Retina (tissue), 1 donor: ENCODE measurements at places on chromosomes 7 and 10.

DNA sequence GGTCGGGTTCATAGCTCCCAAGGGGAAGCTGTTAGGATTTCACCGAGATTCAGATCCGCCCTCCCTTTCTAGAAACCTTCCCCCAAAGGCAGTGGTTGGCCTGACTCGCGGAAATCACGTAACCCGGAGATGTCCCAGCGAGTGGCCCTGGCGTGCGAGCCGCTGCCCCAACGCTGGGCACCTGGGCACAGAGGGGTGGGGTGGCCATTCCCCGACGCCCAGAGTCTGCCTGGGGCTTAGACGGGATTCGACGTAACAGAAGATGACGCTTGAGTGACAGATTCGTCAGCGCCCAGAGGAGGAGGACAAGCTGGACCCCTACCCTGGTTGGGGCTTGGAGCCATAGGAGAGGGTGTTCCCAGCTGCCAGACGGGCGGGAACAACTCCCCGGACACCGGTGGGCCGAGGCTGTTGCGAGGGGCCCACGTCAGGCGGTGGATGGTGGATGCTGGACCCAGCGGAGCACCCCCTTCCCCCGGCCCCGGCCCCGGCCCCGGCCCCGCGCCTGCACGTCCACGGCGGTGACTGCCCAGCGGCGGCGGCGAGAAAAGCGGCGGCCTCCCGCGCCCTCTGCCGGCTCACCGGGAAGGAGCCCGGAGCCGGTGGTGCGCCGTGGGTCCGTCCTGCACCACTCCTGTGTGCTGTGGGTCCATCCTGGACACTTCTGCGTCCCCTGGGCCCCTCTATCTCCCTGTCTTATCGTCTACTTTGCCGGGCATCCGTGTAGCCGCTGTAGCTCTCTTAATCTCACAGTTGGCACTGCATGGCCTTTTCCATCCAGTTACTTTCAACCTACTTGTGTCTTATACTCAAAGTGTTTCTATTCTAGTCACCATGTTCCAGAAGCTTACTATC is 35.4 kb upstream of the KNDC1 start:
- DNase-seq: peak; percentile 76

DNA sequence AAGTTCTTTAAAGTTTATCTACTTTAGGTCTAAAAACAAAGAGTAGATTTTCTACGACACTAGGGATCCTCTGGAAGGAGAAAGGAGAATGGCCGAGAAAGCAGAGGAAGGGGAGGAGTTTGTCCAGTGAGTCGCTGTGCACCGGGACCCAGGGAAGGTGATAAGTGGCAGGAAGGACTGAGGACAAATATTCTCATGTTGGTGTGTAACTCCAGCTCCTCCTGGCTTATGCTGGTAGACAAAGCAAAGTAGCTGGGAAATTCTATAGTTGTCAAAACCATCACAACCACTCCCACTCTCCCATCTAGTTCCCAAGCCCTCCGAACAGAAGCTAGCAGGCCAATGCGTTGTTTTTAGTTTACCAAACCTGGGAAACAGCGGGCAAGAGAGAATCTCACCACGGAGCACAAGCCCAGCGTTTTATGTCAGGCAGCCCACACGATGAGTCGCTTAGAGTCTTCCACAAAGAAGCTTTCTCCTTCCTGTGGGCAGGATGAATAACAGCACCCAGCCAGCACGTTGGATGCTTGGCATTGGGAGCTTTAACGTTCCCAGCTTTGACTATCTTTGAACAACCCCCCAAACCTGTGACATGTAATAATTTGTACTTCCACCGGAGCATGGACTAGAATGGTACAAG is 32.9 kb upstream of the JCAD start:
- DNase-seq: no peak

DNA sequence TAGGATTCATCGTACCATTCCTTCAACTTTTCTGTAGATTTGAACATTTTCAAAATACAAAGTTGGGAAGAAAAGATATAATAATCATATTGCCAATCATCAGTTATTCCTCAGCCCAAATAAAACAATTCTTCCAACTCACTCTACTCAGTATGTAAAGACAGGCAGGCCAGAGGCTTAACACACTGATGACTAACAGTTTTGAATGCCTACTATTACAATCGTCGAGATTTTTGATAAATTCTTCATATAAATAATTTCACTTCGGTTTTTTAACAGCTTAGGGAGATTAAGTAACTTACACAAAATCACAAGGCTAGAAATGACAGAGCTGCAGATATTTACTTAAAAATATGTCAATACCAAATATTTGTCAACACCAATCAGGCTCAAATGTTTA is 17.6 kb downstream of the CYTH3 start:
- DNase-seq: no peak

GRCh38 chr7:149771720-149772240 is 1.6 kb downstream of the ZNF467 start:
- DNase-seq: peak; percentile 90

DNA sequence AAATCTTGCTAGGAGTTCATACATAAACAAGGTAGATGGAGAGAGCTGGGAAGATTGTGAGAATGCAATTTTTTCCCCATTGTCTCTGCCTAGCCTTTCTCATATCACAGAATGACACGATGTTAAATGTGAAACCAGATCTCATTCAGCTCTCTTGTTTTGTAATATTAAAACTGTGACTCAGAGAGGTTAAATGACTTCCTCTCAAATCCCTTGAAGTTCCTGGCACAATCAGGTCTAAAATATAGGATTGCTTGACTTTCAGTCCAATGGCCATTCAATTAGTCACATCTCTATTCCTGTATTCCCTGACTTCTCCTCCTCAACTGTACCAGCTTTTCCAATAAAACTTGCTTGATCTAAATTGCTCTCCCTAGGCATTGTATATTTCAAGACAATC is 3.1 kb downstream of the ANKRD22 start:
- DNase-seq: no peak

DNA sequence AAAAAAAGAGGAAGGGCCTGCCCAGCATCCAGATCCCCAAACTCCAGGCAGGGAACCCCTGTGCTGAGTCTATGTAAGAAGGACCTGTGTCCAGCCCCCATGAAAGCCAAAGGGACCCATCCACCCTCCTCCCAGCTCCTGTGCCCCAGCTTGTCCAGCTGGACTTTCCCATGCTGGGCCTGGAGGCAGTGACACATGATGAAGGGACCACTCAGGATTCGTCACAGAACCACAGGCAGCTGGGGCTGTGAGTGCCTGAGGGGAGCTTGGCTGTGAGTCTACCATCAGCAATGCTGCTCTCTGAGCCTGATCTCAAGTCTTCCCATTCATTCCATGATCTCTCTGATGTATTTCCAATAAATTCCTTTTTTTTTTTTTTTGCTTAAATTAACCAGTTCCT is 36.2 kb upstream of the MNX1 start:
- DNase-seq: no peak

DNA sequence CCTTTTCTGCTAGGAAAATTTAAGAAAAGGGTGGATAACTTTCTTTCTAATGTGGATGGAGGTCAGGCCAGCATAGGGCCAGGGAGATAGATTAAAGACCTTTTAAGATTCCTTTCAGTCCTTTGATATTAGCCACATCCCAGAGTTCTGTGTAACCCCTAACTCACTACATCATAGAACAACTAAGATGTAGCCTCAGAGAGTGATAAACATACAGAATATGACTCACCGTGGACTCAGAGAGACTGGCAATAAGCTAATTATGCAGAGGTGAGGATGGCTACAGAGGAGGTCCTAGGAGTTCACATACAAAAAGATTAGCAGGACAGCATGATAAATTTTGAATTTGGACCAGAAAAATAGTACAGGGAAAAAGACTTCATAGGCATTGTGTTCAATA is 141.0 kb downstream of the AOAH start:
- no peak for DNase-seq

GRCh38 chr7:131919920-131920709 is 363.7 kb upstream of the PODXL start:
- DNase-seq: no peak

DNA sequence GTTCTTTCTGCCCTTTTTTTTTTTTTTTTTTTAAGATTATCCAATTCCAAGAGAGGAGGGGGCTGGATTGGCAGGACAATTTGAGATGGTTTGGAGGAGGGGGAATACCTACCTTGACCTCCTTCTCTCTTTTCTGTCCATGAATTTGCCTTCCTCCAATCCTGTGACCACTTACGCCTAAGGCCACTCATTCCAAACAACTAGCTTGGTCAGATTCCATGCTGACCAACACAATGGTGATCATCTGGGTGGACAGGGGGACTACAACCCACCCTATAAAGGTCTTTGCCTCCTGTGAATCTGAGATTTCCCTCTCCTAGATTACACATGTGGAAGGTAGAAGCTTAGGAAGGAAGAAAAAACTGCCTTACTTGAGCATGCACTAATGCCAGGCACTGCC is 2.3 kb upstream of the LDB1 start:
- DNase-seq: no peak

GRCh38 chr10:90561666-90562065 is 296.2 kb downstream of the HTR7 start:
- no peak for DNase-seq

GRCh38 chr7:107167483-107168232 is 1.1 kb upstream of the HBP1 start:
- DNase-seq: no peak

- peak; percentile 83 for DNase-seq
Measured at GRCh38 chr10:96832721-96833219, 672 bp downstream of the LCOR start.

DNA sequence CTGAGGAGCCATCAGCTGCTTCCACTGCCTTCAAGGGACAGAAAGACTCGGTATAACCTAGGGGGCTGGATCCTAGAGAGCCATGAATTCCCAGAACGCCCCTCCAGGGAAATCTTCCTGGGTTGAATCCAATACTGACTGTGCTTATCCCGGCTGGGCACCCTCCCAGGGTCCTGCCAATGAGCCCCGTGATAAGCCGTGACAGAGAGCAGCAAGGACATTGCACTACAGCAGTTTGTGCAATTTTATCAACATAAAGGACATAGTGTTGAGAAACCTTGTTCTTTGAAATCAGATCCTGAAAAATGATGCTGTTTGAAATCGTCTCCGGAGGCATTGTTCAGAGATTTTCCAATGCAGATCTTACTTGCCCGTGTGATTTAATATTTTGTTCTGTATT is 18.8 kb downstream of the AKR1B1 start:
- no peak for DNase-seq

DNA sequence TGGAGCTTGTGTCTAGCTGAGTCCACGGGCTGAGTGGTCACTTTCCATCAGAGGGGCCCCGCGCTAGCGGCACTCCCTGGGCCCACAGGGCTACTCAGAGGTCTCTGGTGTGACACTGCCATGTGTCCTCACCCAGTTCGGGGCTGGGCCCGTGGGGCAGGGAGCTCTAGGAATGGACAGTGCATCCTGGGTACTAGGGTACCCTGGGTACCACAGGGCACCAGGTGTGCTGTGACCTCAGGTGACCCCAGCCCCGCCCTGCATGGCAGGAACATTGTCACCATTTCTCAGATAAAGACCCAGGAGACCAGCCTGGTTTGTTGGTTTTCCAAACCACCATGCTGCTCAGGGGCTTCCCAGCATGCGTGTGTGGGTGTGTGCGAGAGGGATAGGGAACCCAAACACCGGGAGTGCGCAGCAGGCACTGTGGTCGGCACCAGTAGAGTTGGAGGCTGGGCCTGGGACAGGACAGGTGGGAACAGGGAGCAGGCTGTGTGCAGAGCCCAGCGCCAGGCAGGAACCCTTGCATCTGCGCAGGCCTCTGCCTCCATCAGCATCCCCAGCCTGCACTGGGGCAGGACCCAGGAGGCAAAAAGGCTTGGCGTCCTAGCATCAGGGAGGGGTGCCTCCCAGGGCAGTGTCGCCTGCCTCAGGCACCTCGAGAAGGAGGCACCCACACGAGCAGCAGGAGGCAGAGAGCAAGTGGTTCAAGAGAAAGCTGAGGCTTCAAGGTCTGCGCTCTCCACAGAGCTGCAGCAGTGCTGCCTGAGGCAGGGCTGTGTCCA is 19.4 kb upstream of the CSGALNACT2 start:
- DNase-seq: no peak

- DNase-seq: no peak
Measured at GRCh38 chr7:4445777-4446176, 236.3 kb upstream of the FOXK1 start.

DNA sequence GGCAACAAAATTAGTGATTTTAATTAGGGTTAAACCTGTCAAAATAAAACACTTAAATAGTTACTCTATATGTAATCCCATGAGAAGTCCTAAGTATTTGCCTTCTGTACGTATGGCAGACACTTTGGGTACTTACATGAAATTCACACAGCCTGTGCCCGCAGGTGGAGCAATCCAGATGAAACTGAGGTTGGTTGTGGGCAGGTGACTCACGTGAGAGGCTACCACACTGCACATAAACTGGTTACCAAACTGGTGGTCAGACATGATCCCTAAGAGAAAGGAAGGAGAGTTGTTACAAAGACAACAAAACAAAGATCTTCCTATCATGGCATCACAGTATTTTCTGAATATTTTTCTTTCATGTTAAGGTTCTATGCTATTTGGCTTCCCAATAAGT is 156.1 kb downstream of the RELN start:
- no peak for DNase-seq

- no peak for DNase-seq
Measured at GRCh38 chr7:10662491-10662890, 311.2 kb upstream of the PHF14 start.

DNA sequence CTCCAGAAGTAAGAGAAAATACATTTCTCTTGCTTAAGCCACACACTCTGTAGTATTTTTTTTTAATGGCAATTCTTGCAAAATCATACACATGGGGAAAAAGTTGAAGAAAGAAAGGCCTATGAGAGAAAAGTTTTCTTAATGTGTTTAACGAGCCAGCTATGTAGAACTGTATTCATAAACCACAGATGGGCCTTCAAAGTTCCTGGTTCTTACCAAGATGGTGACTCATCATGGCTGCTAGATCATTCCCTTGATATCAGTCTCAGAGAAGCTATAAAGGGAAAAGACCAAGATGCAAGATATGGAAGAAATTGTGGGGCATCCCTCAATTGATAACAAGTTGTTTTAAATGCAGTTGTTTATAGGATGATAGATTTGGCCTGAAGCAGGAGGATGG is 992.7 kb upstream of the MBL2 start:
- no peak for DNase-seq

DNA sequence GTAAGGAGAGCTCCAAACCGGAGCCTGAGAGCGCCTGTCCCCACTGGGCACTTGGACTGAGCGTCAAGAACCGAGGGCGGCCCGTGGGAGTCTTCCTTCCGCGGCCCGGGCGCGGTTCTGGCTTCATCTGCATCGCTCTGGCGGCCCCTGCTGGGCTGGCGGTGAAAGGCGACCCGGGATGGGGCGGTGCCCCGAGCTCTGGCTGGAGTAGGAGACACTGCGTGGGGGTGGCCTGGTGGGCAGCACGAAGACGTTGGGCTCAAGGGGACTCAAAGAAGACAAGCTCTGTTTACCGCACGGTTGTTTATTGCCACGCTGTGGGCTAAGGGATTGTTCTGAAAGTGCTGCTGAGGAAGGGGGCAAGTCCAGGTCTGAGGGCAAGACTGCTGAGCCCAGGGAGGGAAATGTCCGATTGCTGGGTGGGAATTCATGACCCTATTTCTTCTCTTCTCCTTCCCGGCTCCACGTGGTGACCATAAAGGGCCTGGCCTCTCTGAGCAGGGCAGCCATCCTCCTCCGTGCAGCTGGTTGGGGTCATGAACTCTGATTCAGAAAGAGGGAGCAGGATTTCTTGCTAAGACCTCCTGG is 29.8 kb downstream of the PLAU start:
- DNase-seq: peak; percentile 87

- no peak for DNase-seq
Measured at GRCh38 chr10:17878896-17879295, 69.7 kb downstream of the MRC1 start.

GRCh38 chr10:99973190-99973589 is 36.6 kb downstream of the DNMBP start:
- DNase-seq: no peak
